Stimulated activated CD8-positive, alpha-beta memory T cell treated with anti-CD3 and anti-CD28 coated beads, Interleukin-2, amount 100 ng/mL, for 1 hour (primary cell): ENCODE measurements at places on chromosomes 2 and 18.

GRCh38 chr18:75363446-75364225 lies 63.9 kb downstream of the SMIM21 start:
- DNase-seq, result no peak

GRCh38 chr18:45562567-45563479 lies 52.5 kb upstream of the SLC14A2 start:
- DNase-seq, result no peak

- no peak for DNase-seq
Observed at GRCh38 chr2:100064592-100065428, 77.6 kb downstream of the AFF3 start.

DNA sequence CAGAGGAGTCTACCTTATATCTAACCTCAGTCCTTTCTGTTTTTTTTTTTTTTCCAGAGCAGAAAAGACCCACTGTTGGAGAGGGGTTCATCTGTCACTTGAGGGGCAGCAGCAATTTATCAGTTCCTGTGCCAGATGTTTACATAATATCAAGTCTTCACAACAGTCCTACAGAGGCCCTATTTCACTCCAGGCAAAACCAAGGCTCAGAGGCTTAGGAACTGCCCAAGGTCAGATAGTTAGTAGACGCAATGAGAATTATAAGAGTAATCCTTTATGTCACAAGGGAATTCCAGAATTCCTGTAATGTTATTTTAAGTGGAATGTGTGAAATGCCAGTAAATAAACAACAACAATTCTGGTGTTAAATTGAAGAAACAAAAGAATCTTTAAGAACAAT lies 696.1 kb downstream of the NRXN1 start:
- DNase-seq, result no peak

GRCh38 chr2:3873899-3874298 lies 170.5 kb downstream of the DCDC2C start:
- DNase-seq, result no peak

GRCh38 chr2:68764041-68764805 lies 29.6 kb downstream of the ARHGAP25 start:
- no peak for DNase-seq

GRCh38 chr2:220278022-220278421 lies 650.6 kb downstream of the SLC4A3 start:
- no peak for DNase-seq

- no peak for DNase-seq
Observed at GRCh38 chr2:135164431-135164830, 112.3 kb downstream of the RAB3GAP1 start.

DNA sequence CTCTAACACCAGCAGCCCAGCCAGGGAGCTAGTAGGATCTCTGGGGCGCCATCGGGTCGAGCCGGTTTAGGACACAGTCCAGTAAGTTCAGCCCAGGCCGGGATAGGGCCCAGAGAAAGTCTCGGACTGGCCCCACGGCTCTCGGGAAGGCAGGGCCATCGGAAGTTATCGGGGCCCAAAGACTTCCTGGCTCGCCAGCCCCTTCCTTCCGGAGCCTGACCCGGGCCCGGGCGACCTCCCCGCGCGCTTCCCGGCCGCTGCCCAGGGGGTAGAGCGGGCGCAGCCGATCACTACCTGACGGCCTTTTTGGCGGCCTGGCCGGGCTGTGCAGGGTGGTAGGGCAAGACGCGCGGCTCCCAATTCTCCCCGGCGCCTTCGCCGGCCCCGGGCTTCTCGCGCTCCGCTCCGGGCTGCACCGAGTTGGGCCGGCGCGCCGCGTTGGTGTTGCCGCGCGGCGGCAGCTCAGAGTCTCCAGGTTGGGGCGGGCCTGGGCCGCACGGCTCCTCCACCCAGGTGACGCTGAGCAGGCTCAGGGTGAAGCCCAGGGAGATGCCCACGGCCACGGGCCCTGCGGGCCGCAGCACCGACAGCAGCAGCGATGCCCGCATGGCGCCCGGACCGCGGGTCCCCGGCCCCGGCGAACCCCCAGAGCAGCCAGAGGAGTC lies 546 bp downstream of the CHPF start:
- no peak for DNase-seq

DNA sequence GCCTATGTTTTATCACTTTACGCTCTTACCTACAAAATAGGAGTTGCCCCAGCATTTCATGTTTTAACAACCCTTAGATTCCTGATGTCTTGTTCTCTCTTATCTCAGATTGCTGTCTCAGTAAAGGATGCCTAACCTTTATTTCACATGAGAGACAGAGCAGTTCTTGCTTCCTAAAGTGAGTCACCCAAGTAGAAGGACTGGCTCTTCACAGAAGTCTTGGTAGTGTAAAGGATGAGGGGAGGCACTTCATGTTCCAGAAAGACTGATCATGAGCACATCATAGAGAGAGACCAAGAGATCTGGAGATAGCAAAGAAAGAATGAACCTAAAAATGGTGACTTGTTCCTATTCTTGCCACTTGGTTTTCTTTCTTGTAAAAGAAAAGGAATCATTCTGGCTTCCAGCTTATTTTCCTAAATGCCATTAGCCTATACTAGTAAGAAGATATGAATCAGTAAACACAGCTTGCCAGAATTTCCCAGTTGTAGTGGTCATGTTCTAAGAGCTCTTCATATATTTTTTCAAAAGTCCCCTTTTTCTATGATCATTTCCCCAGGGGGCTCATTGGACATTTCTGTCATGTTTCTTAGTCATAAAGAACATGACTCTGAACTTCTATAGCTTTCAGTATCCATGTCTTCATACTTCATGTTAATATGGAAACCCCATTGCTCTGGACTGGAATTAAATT lies 54.9 kb downstream of the MAPRE2 start:
- no peak for DNase-seq

GRCh38 chr2:26616706-26617587 lies 24.2 kb downstream of the CIB4 start:
- no peak for DNase-seq

- no peak for DNase-seq
Observed at GRCh38 chr2:51697095-51697494, 665.2 kb upstream of the NRXN1 start.

GRCh38 chr18:29436459-29436858 lies 1259.5 kb upstream of the CDH2 start:
- DNase-seq, result no peak

DNA sequence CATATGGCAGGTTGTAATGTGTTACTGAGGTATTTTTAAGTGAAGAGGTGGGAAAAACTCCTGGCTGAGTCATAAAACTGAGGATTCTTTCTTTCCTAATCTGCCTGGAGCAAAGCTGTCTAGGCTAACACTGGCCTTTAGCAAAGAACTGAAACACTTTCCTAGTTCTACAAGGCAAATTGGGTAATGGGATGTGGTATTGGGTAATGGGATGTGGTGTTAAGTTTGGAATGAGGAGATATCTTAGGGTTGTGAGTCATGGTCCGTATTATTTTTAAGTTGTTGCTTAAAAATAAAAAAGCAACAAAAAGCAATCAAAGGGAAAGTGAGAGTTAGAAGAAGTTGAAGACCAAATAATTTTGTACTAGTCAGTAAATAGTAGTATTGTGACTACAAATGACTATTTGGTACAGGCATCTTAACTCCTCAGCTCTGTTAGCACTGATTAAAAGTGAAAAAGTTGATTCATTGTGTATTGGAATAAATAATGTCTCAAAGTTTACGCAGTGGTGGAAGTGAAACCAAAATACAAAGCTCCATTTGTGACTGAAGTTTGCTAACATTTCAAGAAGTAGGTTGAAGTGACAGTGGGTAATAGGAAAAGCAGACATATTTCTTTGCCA lies 216.8 kb downstream of the CAMKMT start:
- no peak for DNase-seq

- no peak for DNase-seq
Observed at GRCh38 chr2:181998041-181998835, 12.6 kb downstream of the PPP1R1C start.
